H4 (cell line): ENCODE measurements at places on chromosomes 1 and 21. TPM values are rescaled to one million over a fixed set of nuclear protein-coding genes. Genes with fewer than 3 reads are reported as not detected.

DNA sequence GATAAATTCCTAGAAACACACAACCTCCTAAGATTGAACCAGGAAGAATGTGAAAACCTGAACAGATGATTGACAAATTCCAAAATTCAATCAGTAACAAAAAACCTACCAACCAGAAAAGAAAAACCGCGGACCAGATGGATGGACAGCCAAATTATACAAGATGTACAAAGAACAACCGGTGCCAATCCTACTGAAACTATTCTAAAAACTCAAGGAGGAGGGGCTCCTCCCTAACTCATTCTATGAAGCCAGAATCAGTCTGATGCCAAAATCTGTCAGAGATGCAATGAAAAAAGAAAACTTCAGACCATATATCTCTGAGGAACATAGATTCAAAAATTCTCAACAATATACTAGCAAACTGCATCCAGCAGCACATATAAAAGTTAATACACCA, 262.4 kb upstream of the DAB1 start:
- DNase-seq = no peak

OR10J1 gene
- total RNA-seq = not detected in 2 replicates

DNA sequence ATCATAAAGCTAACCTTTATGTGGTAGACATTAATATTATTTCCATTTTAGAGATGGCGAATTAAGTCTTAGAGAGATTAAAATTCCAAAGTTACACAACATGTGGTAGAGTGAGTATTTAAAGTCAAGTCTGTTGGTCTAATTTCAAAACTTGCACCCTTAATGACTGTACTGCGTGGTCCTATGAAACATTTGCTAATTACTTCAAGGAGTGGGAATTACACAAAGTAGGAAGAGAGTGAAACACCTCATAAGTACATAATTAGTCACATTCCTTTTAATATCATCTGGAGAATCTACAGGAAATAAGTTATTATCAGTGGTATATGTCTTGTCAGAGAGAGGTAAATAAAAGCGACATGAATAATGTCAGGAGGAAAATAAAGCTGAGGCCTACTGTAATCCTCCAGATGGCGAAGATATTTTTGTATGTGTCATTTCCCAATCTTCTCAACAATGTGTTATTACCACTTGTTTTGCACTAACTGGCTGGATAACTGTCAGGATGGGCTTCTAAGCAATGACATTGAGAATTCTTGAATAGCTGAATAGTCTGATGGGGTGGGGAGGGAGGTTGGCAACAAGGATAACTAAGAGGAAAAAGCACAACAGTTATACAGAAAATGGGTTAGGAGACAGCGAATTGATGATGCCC, 95.5 kb downstream of the TNFSF18 start:
- DNase-seq = no peak

DNA sequence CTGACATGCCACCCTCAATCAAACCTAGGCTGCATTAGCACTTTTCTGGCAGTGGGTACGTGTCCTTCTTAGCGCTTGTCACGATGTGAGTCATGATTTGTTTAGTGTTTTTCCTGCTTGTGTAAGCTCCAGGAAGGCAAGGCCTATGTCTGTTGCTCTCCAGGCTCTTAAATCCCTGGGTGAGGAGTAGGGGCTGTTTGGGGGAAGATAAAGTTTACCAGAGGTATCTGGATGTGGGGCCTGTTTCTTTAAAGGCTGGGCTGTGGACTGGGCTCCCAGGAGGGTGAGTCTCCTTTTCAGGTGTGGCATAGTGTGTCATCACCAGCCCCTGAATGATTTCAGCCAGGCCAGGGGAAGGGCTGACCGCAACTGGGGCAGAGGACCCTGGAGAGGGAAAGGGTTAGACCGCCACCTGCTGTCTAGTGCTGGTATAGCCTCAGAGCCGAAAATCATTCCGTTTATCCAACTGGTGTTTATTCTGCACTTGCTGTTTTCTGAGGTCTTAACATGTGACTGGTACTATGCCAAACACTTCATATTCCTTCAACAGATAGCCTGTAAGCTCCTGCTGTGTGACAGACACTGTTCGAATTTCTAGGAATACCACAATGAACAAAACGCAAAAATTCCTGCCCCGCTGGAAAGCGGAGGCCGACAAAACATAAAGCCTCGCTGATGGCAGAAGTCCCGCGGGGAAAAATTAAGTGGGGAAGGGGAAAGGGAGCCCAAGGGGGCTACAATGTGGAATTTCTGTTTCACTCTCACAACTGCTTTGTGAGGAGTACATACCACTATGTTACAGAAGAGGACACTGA, 9.7 kb downstream of the SERINC2 start:
- DNase-seq = peak; percentile 79

FBXO2 gene
- total RNA-seq = 0.76 and 2.3 TPM in 2 replicates

DNA sequence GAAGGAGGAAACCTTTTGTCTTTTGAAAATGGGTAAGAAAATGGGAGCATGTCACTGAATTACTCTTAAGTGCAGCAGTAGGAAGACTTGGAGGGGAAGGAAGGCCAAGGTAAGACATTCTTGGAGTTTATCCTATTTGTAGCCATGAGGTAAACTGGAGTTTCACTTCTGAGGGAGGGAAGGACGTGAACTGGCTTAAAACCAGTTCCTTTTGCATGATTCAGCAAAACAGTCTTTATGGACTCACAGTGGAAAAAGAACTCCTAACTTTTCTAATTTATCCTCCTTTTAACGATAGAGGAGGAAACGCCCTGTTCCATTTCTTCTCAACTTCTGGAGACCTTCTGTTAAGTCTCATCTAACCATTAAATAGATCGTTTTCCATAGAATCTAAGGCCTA, 2.5 kb downstream of the PRDX6 start:
- peak; percentile 24 for DNase-seq

DNA sequence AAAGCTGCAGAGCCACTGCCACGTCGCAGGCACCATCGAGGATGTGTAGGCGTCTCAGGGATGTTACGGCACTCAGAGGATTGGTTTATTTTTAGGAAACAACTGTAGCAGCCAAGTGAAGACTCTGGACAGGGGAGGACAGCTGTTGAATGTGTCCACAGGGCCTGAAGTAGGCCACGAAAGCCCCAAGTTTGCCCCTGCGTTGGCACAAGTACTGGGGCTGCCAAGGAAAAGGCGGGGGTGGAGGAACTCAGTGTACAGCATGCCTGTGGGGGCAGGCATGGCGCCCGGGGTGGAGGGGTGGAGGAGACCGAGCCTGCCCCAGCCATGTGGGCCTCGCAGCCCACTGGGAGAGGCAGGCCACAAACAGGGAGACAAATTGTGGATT, 89.7 kb downstream of the ADARB1 start:
- no peak for DNase-seq

DNA sequence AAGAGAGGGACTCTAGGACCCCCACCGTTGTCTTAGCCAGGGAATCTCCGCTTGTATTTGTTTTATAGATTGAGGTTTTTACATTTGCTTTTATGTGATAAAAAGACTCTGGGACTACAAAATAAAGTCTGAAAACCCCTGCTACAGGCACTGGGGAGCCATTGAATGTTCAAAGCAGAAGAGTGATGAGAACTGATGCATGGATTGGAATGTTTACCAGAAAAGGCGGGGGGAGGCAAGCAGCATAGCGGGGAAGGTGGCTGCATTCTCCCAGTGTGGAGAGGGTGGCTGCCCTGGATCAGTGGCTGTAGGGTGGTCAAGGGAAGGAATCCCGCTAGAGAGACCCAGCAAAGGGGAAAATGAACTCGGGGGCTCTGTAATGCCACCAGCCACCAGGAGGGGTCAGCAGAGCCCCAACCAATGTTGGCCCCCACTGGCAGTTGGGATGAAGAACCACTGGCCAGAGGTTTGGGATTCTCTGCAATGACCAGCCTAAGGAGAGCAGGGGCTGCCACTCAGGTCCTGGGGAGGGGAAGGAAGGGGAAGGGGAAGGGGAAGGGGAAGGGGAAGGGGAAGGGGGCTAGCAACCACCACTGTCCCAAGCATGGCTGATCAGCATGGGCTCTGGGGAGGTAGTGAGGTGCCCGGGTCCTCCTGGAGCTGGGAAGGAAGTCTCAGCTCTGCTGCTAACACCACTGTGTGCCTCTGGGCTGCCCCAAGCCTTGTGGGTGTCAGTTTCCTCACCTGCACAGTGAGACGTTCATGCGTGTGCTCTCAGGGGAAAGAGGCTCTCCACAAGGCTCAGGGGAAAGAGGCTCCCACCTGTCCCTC, 19.2 kb upstream of the PEF1 start:
- no peak for DNase-seq

GRCh38 chr1:220892997-220893700, 13.9 kb downstream of the HLX start:
- no peak for DNase-seq

DNA sequence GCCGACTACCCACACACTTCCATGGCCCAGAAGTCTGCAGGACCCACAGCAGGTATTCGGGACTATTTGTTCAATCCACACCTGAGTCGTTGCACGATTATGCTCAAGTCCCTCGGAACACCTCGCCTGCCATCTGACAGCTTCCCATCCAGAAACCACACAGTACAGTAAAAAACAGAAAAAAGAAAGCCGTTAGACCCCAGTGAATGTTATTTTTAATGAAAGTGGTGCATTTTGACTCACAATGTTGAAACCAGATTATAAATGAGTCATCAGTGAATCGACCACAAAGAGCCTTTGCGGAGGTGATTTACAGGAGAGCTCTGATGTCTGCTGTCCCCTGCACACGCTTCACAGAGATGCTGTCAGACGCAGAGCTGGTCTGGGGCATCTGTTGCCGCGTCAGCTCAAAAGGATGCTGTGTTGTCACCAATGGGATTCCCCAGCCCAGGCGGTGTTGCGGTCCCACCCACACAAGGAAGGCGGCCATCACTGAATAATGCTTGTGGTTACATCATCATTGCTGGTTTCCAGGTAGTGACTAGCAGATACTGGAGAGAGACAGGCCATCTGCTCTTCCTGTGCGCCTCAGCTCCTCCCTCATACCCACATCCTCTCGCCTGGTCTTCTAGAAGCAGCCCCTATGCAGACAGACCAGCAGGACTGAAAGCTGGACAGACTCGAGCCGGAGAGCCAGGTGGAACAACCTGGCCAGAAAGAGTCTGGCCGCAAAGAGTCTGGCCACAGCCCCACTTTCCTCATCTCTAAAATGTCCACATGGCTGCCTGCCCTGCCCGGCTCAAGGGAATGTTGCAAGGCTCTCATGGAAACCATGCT, 116.8 kb downstream of the TOMM20 start:
- peak; percentile 99 for DNase-seq

LRIG2 gene
- total RNA-seq = 1.8 and 2.5 TPM in 2 replicates

RGS7 gene
- total RNA-seq = 0.23 TPM in 1 of 2 replicates, not detected in the other

DNA sequence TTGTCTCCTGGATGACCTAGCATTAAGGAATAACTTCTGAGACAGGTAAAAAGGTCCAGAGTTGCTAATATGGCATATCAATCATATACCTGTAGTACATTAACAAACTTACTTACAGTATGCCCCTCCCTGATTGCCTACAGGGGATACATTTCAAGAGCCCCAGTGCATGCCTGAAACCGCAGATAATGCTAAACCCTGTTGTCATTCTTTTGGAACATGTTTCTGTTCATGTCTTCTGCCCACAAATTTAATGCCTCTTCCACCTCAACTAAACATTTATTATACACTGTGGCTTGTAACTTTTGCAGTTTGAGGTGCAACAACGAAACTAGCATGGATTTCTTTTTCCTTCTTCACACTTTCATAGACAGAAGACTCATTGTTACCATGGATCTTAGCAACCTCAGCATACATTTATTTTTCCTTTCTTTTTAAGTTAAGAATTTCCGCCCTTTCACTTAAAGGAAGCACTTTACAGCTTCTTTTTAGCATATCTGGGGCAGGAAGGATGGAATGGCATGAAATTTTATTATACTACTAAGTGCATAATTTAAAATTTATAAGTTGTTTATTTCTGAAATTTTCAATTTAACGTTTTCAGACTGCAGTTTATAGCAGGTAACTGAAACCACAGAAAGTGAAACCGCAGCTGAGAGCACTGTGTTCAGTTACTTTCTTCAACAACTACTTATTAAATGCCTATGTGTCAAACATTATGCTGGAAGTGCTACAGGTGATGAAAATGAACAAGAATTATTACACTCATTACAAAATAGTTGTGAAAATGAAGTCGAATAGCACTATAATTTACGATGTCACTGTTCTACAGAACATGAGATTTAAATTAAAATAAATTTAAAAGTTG, 25.3 kb downstream of the F13B start:
- DNase-seq = no peak

DIO1 gene
- not detected in 2 replicates for total RNA-seq

GRCh38 chr1:163365186-163365585, 43.4 kb downstream of the NUF2 start:
- DNase-seq = no peak

DNA sequence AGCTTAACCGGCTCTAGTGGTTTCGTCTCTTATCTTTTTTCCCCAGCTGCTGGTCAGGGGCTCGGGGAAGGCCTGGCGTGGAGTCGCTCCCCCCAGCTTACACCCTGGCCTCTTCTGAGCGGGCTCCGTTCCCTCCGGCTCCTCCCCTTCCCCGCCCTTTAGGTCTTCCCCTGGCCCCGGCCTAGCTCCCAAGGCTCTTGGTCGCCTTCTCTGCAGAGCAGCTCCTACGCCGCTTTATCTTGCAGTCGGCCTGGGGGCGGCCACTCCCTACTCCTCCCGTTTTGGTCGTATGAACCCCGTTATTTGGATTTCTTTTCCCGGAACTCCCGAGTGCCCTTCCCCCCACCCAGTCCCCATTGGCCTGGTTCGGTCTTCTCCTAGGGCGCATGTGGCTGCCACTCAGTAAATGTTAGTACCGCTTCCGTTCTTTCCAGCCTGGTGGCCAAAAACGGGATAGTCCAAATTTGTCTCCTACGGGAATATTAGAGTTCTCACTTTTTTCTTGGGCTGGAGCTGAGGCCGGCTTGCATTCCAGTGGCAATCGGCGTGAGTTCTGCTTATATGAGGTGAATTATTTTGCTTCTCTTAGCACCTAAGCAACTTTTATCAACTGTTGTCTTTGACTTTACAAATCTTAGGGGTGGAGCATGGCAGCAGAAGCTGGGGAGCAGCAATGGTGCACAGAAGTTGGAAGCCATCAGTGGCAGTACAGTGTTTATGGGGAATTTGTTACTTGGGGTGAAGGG, 467 bp downstream of the THRAP3 start:
- DNase-seq = peak; percentile 83

GRCh38 chr1:110085671-110086070, 15.2 kb upstream of the ALX3 start:
- no peak for DNase-seq

- no peak for DNase-seq
Measured at GRCh38 chr1:116684575-116684974, 17.0 kb upstream of the IGSF3 start.
